ENCODE measurements at places on chromosomes 2 and 18. TPM values are rescaled to one million over a fixed set of nuclear protein-coding genes. Genes with fewer than 3 reads are reported as not detected.

- no peak overlapping the region for H3K27ac ChIP-seq
- DNase-seq: no peak
- no peaks in the 10 kb centered on the region for H3K27me3 ChIP-seq
- H3K36me3 ChIP-seq: no peaks in the 10 kb centered on the region
Observed at GRCh38 chr2:233689031-233689430, 3.7 kb upstream of the UGT1A6 start.

GRCh38 chr18:57585421-57585820 lies 1.1 kb downstream of the FECH start:
- no peaks in the 10 kb centered on the region for H3K27me3 ChIP-seq
- no peak overlapping the region for H3K4me3 ChIP-seq
- H3K4me1 ChIP-seq: peaks cover 31% of the 10 kb centered on the region

GRCh38 chr2:201827621-201828020 lies 21.3 kb downstream of the CDK15 start:
- H3K36me3 ChIP-seq: no peaks in the 10 kb centered on the region
- H3K4me3 ChIP-seq: no peak overlapping the region
- no peaks in the 10 kb centered on the region for H3K4me1 ChIP-seq
- DNase-seq: no peak
- no peaks in the 10 kb centered on the region for H3K27me3 ChIP-seq
- no peak overlapping the region for H3K27ac ChIP-seq

OSBPL6 gene
- not detected for total RNA-seq

TMEM198 gene
- 0.39 TPM for total RNA-seq

- H3K36me3 ChIP-seq: no peaks in the 10 kb centered on the region
- DNase-seq: no peak
- no peaks in the 10 kb centered on the region for H3K4me1 ChIP-seq
- no peak overlapping the region for H3K4me3 ChIP-seq
Observed at GRCh38 chr2:59702026-59702425, 851.4 kb downstream of the BCL11A start.

Measured in B cell (primary cell).